ENCODE measurements at places on chromosomes 7 and 10.

DNA sequence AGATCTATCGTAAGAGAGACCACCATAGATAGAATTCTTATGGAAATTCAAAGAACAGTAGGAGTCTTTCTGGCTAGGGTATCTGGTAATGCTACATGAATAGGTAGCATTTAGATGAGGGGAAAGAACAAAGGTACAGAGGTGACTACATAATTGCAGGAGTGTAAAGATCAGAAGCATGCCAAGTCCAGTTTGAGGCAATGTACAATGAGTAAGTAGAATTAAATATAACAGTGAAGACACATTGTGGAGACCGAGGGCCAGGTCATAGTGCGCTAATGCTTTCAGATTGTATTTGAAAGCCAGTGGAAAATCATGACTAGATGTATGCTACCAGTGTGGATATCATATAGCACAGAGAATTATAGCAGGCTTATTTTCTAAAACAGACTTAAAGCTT lies 1611.6 kb upstream of the LRRTM3 start:
- DNase-seq = no peak

- DNase-seq = no peak
Observed at GRCh38 chr7:94511718-94512117, 2.1 kb downstream of the CASD1 start.

DNA sequence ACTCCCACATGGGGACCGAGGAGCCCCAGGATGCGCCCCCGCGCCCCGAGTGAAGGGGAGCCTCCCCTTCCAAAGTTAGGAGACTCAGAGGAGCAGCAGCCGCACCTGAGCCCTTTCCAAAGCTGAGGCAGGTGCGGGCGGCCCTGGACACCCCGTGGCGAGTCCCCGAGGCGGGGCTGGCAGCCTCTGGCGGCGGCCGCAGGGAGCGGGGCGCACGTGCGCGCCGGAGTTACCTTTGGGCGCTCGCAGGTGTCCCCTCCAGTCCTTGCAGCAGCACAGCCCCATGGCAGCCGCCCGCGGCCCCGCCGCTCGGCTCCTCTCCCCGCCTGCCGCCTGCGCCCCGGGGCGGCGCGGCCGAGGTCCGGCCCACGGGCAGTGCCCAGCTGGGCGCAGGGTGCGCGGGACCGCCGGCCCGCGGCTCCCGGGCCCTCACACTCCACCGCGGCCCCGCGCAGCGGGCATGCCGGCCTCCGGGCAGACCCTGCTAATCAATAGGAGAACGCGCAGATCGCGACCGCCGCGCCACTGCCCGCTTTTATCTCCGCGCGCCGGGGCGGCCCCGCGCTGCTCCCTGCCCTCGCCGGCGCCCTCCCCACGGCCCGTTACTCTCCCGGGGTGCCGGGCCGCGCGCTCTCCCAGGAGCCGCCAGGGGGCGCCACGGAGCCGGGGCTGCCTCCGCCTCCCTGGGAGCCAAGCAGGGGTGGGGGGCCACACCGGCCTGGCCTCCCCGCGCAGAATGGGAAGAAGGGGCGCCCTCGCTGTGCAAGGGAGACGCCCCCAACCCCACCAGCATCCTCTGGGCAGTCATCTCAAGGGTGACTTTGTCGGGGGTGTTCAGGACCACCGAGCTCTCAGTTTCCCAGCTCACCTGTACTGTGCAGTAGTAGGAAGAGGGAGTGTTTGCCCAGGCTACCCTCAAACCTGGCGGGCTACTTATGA lies 80.8 kb downstream of the ARHGAP22 start:
- no peak for DNase-seq

- no peak for DNase-seq
Observed at GRCh38 chr7:54783952-54784351, 24.9 kb upstream of the SEC61G start.

- DNase-seq = no peak
Observed at GRCh38 chr10:86294346-86295265, 72.0 kb downstream of the GRID1 start.

DNA sequence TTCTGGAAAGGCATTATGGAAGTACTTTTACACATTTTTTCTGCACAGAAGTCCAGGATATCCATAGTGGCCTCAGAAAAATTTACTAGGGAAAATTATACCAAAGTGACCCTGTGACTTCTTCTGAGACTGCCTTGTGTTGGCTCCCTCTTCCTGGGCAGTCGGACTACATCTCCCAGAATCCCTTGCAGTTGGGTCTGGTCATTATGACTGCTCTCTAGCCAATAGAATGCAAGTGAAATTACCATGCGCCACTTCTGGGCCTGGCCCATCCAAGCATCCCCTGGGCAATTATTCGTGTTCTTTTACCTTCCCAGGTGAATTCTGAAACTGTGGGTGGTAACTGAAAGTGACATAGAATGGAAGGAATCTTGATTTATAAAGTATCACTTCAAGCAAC lies 430.9 kb downstream of the ACTR3B start:
- no peak for DNase-seq

GRCh38 chr7:30912986-30913811 lies 1.5 kb downstream of the AQP1 start:
- DNase-seq = no peak

DNA sequence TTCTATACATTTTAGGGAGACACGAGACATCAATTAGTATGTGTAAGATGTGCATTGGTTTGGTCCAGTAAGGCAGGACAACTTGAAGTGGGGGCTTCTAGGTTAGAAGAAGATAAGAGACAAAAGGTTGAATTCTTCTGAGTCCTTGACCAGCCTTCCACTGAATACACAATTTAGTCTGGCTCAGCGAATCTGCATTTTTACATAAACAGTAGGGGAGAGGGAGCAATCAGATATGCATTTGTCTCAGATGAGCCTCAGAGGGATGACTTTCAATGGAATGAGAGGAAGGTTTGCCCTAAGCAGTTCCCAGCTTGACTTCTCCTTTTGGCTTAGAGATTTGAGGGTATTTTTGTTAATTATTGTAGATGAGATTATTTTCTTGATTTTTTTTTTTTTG lies 20.0 kb upstream of the C10orf90 start:
- DNase-seq = no peak

GRCh38 chr7:125363873-125364272 lies 434.2 kb upstream of the POT1 start:
- DNase-seq = no peak

- DNase-seq = no peak
Observed at GRCh38 chr10:133132473-133133291, 27.3 kb upstream of the KNDC1 start.

GRCh38 chr7:112452102-112452888 lies 2.0 kb downstream of the IFRD1 start:
- no peak for DNase-seq

DNA sequence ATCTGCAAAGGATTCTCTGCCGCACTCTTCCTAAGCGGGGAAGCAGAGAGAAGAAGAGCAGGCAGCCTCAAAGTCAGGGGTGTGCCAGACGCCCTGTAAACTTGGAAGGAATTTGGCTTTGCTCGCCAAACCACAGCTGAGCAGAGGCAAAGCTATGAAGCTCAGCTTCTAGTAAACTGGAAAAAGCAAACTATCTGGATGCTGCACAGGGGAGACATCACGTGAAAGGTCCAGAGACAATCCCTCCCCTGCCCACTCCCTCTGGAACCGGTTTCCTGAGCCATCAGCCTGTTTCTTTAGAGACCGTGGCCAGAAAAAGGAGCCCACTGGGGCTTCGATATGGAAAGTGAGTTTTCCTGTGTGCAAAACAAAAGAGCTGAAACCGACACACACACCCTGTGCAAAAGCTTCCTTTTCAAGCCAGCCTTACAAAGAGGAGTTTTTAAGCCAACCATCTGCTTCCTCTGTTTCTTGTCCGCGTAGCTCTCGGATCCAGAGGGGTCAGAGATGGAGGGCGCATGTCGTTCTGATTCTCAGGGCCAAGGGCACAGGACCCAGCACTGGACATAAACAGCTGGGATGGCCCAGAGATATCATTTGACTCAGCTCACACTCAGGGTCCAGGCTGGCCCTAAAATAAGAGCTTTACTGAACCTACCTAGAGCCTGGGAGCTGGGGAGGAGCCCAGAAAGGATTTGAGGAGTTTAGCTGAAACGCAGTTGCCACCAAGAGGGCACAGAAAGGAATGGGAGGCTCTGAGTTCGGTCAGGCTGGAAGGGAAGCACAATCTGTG lies 58.2 kb upstream of the DNAAF5 start:
- DNase-seq = no peak

- DNase-seq = no peak
Observed at GRCh38 chr10:123858077-123858681, 33.4 kb downstream of the CPXM2 start.

DNA sequence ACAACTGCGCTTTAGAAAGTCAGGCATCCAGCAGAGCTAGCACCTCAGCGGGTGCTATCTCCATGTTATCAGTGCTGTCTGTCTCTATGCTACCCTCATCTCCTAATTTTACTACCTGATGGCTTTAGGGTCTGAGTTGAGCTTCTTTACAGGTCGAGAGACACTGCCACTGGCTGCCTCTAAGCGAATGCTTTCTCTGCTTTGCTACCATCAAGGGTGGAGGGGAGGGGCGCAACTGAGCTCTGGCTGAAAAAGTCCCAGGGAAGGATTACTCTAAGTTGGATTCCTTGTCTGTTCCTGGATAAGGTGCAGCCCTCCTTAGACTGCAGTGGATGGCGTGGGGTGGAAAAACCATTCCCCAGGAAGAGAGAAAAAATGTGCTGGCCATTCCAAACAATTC lies 105.7 kb downstream of the CDK14 start:
- no peak for DNase-seq

DNA sequence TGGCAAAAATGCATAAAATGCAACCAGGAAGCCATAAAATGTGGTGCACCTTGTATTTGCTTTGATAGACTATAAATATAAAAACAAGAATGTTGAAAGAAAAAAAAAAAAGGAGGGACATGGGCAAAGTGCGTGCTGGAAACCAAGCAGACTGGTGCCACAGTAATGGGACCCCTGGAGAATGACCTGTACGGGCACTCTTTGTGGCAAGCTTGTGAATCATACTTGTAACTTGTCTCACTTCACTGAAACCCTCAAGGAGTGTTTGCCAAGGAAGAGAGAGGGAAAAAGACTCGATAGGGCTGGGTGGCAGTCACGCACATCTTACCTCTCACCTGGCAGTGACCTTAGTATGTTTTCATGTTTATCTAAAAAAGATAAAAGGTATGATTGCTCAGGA lies 1183.6 kb downstream of the GATA3 start:
- no peak for DNase-seq

- no peak for DNase-seq
Observed at GRCh38 chr7:159056737-159057136, 87.9 kb downstream of the VIPR2 start.

DNA sequence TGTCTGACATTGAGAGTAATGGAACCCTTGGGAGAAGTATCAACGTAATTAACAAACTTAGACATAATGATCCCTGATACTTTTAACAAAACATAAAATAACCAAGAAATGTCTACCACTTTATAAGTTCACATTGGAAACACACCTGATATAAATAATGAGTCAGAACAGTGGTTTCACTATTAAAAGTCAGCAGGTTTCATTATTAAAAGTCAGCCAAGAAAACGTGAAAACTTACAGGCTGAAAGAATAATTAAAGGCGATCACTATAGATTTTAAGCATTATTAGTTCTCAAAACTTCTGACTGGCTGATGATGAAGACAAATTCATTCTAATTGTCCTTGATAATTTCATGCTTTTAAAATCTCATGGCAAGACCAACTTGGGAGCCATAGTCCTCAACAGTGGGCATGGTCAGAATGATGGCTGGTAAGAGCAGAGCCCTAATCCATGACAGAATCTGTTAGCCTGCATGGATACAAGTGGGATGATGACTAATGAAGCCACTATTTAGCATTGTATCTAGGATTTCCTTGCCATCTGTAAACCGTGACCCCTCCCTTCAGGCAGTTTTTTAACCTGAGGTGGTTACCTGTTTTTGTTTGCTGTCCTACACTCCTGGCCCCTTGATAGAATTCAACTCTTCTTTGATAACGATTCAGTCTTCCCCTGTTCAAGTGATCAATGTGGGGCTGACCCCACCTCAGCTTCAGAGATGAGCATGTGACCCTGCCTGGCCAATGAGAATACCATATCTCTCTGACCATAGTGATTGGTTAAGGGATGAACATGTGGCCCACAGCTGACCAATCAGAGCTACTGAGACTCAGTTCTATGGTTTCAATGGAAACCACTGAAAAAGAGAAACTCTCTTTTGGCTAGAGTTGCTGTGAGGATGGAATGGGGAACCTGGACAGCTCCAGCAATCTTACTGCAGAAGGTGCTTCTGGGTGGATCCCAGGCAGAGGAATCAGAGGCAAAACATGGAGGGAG lies 151.0 kb downstream of the PLPP4 start:
- no peak for DNase-seq

GRCh38 chr10:43060291-43060690 lies 16.6 kb upstream of the RET start:
- no peak for DNase-seq

DNA sequence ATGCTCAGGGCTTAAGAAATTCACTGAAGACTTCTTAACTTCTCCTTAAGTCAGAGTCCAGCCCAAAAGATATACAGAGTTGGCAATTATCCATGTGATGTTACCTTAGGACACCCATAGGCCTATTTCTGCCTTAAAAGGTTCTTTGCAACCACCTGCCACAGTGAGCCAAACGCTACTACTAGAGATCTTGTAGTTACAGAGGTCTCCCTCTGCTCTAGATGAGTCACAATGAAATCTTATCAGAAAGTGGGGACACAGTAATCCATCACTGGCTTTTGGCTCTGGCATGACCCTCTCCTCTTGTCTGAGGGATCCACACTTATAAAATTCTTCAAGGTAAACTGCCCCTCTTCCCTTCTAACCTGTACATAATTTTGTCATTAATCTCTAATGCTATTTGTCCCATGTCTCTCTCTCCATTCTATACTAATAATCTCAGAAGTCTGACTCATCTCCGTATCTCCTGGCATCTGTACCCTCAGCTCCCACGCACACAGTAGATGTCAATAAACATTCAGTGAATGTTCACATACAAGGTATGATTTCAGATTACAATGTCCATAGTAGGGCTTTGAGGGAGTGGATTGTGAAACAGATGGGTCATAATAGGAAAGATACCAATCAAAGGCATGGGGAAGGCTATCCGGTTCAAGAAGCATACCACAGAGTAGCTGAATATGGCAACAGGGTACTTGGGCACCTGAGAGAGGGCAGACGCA lies 112.1 kb downstream of the SGMS1 start:
- no peak for DNase-seq

- no peak for DNase-seq
Observed at GRCh38 chr10:97494863-97495506, 3.2 kb downstream of the MMS19 start.

DNA sequence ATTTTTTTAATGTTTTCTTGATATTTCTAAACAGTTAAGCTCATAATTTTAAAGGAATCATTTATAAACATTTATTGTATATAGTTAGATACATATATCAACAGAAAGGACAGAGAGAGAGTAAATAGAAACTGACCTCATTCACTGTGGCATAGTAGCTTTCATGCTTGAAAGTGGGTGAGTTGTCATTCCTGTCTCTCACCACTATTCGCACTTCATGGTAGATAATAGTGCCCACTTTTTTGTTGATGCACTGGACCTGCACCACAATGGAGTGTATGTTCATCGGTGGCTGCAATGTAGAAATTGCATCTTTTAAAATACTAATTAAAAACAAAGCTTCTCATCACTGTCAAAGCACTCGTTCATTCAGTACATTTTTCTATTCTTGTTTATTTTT lies 432.0 kb downstream of the PCDH15 start:
- DNase-seq = no peak

Measured in stimulated activated CD4-positive, alpha-beta T cell treated with anti-CD3 and anti-CD28 coated beads, Interleukin-4, amount 100 ng/mL, for 48 hours (primary cell).